CD4-positive, alpha-beta T cell (primary cell): ENCODE measurements at places on chromosomes 2 and 18.
A peak's percentile ranks its signal among the peaks of the same experiment; 100 is the strongest.

DNA sequence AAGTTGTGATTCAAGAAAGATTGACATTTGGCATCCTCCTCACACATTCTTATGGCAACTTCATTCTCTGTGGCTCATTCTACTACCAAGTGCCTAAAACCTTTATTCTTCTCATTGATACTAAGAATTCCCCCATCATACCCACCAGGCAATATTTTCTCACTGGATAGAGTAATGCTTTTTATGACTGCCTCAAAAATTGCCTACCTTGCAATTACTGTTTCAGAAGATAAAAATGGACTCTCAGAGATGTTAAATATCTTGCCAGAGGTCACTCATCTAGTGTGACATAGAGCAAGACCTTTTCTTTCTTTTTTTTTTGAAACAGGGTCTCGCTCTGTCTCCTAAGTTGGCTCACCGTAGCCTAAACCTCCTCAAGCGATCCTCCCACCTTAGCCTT lies 192.8 kb upstream of the KYNU start:
- DNase-seq = no peak

GRCh38 chr18:51862051-51862715 lies 477.8 kb upstream of the DCC start:
- DNase-seq = no peak

- peak; percentile 79 for DNase-seq
These were observed 30.7 kb upstream of the PTMA start for GRCh38 chr2:231677632-231678104.

GRCh38 chr2:85162746-85163301 lies 29.6 kb downstream of the TCF7L1 start:
- no peak for DNase-seq

- no peak for DNase-seq
These were observed 894 bp downstream of the SMAD7 start for GRCh38 chr18:48949606-48950535.

DNA sequence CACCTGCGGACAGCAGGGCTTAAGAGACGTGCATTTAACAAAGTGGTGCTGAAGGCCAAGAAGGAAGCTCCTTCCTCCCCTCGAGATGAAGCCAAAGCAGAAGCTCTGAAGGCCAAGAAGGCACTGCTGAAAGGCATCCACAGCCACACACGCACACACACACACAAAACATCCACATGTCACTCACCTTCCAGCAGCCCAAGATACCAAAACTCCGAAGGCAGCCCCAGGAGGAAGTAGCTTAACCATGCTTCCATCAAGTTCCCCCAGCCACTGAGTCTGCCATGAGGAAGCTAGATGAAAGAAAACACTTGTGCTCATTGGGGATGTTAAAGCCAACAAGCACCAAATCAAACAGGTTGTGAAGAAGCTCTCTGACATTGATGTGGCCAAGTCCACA lies 175.7 kb upstream of the POU3F3 start:
- no peak for DNase-seq

DNA sequence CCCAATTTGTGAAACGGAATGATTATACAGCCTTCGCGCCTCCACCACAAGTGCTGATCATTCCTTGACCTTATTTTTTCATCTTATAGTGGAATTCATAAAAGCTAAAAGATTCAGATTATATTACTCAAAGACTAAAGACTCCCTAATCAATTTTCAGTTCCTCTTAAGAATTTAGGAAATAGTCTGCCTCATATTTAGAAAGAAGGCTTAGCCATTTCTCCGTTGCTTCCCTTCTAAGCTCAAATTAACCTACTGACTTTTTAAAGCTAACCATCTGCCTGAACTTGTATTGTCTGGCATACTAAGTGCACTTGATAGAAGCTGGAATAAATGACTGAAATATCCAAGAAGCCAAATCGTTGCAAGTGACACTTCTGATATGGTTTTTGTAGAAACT lies 44.7 kb downstream of the HNRNPLL start:
- DNase-seq = no peak
